ENCODE measurements at places on chromosomes 1 and 21. TPM values are rescaled to one million over a fixed set of nuclear protein-coding genes. Genes with fewer than 3 reads are reported as not detected.

Gene BLACAT1
- total RNA-seq = 1.0 TPM

Gene PBXIP1
- total RNA-seq = 81.9 TPM

Gene GBP2
- 39.5 TPM for total RNA-seq

Gene FCGR1A
- not detected for total RNA-seq

Gene AVPR1B
- 0.18 TPM for total RNA-seq

Gene CYYR1
- total RNA-seq = 23.8 TPM

Gene UCK2
- 25.3 TPM for total RNA-seq

Gene ASPM
- under 0.01 TPM for total RNA-seq

Gene APCS
- not detected for total RNA-seq

- H3K27me3 ChIP-seq = no peaks in the 10 kb centered on the region
- DNase-seq = no peak
- no peak overlapping the region for H3K4me3 ChIP-seq
- no peaks in the 10 kb centered on the region for H3K36me3 ChIP-seq
- no peak overlapping the region for H3K27ac ChIP-seq
Measured at GRCh38 chr1:230073371-230074035, 6.5 kb downstream of the GALNT2 start.

GRCh38 chr1:212777151-212777550 lies 14.4 kb downstream of the NSL1 start:
- no peak overlapping the region for H3K4me3 ChIP-seq
- H3K27me3 ChIP-seq = no peaks in the 10 kb centered on the region
- H3K27ac ChIP-seq = no peak overlapping the region
- H3K36me3 ChIP-seq = no peaks in the 10 kb centered on the region

GRCh38 chr1:15756143-15757015 lies 2.2 kb upstream of the FBLIM1 start:
- no peak overlapping the region for H3K4me3 ChIP-seq
- H3K27ac ChIP-seq = no peak overlapping the region
- H3K4me1 ChIP-seq = peaks cover 4% of the 10 kb centered on the region
- H3K27me3 ChIP-seq = no peaks in the 10 kb centered on the region

DNA sequence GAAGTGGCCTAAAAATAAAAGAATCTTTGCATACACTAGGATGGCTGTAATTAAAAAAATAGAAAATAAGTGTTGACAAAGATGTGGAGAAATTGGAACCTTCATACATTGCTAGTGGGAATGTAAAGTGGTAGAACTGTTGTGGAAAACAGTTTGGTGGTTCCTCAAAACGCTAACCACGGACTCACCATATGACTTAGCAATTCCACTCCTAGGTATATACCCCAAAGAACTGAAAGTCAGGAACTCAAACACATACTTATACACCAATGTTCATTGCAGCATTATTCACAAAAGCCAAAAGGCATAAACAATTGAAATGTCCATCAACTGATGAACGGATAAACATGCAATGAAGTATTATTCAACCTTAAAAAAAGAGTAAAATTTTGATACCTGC lies 10.8 kb upstream of the HMGCL start:
- H3K4me3 ChIP-seq = no peak overlapping the region
- no peak for DNase-seq
- no peaks in the 10 kb centered on the region for H3K27me3 ChIP-seq
- no peaks in the 10 kb centered on the region for H3K4me1 ChIP-seq
- no peaks in the 10 kb centered on the region for H3K36me3 ChIP-seq
- H3K27ac ChIP-seq = no peak overlapping the region

- no peak overlapping the region for H3K4me3 ChIP-seq
- H3K4me1 ChIP-seq = no peaks in the 10 kb centered on the region
- no peaks in the 10 kb centered on the region for H3K27me3 ChIP-seq
- DNase-seq = no peak
Measured at GRCh38 chr1:200588698-200589097, 31.9 kb downstream of the KIF14 start.

- peak overlapping the region; percentile 66 for H3K27ac ChIP-seq
- no peaks in the 10 kb centered on the region for H3K4me1 ChIP-seq
- H3K36me3 ChIP-seq = no peaks in the 10 kb centered on the region
- no peaks in the 10 kb centered on the region for H3K27me3 ChIP-seq
- DNase-seq = peak; percentile 67
Measured at GRCh38 chr1:223887747-223888418, 42.1 kb upstream of the TP53BP2 start.

DNA sequence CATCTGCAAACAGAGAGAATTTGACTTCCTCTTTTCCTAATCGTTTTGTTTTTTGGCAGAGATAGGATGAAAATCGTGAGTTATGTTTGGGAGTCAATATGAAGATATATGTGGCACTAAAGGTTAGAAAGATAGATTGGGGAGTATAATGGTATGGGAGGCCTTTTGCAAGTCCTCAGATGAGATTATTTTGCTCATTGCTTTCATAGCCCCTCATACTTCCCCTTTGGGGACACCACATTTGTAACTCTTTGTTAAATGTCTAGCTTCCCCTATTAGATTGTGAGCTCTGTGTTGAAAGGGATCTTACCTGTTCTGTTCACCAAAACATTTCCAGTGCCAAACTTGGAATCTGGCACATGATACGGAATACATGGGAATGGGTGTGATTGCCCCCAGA lies 30.2 kb downstream of the RAVER2 start:
- H3K27me3 ChIP-seq = no peaks in the 10 kb centered on the region
- H3K36me3 ChIP-seq = no peaks in the 10 kb centered on the region
- H3K27ac ChIP-seq = no peak overlapping the region
- H3K4me3 ChIP-seq = no peak overlapping the region
- DNase-seq = no peak
- H3K4me1 ChIP-seq = no peaks in the 10 kb centered on the region

DNA sequence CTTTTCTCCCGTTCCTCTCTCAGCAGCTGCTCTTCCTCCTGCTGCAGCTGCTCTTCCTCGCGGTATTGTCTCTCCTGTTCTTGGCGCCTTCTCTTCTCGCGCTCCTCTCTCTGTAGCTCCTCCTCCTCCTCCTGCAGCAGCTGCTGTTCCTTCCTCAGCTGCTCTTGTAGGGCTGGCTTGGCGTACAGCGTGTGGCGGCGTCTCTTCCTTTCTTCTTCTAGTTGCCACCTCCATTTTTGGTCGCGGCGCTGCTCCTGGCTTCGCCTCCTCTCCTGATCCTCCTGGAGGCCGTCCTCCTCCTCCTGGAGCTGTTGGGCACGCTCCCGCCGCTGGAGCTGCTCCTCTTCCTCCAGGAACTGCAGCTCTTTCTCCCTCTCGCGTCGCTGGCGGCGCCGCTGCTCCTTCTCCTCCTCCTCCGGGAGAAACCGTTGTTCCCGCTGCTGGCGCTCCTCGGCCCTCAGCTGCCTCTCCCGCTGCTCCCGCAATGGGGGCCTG lies 4.8 kb downstream of the TCHH start:
- peaks cover 29% of the 10 kb centered on the region for H3K4me1 ChIP-seq
- no peak for DNase-seq
- peaks cover 57% of the 10 kb centered on the region for H3K27me3 ChIP-seq

DNA sequence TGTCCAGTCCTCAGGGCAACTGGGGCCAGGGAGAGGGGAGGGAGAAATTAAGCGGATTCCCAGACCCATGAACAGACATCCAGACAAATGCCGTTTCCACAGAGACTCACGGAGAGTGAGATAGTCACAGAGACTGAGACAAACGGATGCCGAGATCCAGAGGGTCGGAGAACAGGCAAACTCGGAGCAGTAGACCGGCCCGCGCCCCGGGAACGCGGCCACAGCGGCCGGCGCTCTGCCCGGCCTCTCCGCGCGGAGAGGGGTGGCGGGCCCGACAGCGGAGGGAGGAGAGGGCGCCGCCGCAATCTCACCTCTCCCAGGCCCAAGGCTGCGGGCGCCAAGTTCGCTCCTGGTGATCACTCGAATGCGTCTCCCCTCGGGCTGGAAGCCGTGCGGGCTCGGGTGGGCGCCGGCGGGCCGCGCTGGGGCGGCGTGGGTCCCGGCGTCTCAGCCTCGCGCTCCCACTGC lies 831 bp upstream of the FOXD2 start:
- peak overlapping the region; percentile 74 for H3K27ac ChIP-seq
- H3K4me3 ChIP-seq = peak overlapping the region; percentile 47
- H3K27me3 ChIP-seq = peaks cover 49% of the 10 kb centered on the region
- DNase-seq = no peak
- peaks cover 34% of the 10 kb centered on the region for H3K4me1 ChIP-seq
- no peaks in the 10 kb centered on the region for H3K36me3 ChIP-seq

DNA sequence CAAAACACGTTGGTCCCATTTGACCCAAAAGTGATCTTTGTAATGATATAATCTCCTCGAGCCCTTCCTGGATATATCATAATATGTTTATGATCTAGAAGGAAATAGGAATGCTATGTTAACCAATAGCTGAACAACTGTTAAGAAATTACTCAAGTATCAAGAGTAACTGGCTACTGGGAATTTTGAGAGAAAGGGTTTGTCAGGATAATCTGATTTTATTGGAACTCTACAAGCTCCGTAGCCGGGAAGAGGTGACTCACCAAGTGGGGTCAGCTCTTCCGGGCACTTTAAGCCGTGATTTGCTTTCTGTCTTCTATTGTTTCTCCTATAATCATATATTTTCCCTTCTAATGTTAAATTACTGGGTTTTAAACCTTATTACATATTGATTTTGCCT lies 250.5 kb upstream of the POGK start:
- H3K36me3 ChIP-seq = no peaks in the 10 kb centered on the region
- H3K27me3 ChIP-seq = no peaks in the 10 kb centered on the region
- no peak overlapping the region for H3K4me3 ChIP-seq
- no peak overlapping the region for H3K27ac ChIP-seq

DNA sequence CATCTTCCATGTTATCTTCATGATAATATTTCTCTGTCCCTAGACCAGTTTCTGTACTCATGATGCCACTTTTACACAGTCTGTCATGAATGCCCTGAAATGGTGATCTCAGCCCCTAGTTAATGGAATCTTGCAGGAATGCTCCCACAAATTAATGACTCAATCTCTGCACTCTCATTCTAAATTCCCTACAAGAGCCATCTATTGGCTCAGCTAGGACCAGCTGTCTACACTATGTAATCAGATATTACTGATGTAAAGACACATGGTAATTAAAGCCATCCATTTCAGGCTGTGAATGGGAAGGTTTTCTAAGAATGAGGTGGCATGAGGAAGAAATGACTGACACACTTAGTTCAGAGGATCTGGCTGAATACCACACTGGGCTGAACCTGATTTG lies 199.1 kb upstream of the KCND3 start:
- no peaks in the 10 kb centered on the region for H3K27me3 ChIP-seq
- H3K27ac ChIP-seq = no peak overlapping the region
- DNase-seq = no peak
- no peaks in the 10 kb centered on the region for H3K4me1 ChIP-seq

DNA sequence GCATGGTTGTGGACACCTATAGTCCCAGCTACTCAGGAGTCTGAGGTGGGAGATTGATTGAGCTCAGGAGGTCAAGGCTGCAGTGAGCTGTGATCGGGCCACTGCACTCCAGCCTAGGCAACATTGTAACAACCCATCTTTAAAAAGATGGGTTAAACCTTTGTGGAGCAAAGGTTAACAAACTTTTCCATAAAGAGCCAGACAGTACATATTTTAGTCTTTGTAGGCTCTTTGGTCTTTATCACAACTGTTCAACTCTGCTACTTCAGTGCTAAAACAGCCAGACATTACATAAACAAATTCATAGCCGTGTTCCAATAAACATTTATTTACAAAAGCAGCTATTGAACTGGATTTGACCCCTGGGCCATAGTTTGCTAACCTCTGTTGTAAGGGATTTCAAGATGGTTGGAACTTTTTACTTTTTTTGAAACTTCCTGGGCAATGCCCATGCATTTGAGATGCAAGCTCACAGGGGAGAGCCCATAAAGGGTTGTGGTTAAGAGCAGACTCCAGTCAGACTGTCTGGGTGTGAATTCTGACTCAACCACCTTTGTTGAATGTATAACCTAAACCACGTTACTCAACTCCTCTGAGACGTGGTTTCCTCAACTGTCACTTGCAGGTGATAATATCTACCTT lies 10.8 kb downstream of the INAVA start:
- H3K36me3 ChIP-seq = no peaks in the 10 kb centered on the region
- no peaks in the 10 kb centered on the region for H3K27me3 ChIP-seq
- no peaks in the 10 kb centered on the region for H3K4me1 ChIP-seq
- H3K27ac ChIP-seq = no peak overlapping the region

GRCh38 chr1:3573500-3573899 lies 37.8 kb downstream of the MEGF6 start:
- DNase-seq = no peak
- no peak overlapping the region for H3K27ac ChIP-seq
- no peaks in the 10 kb centered on the region for H3K4me1 ChIP-seq
- H3K36me3 ChIP-seq = no peaks in the 10 kb centered on the region
- no peaks in the 10 kb centered on the region for H3K27me3 ChIP-seq

- H3K36me3 ChIP-seq = no peaks in the 10 kb centered on the region
- peak; percentile 23 for DNase-seq
- H3K4me1 ChIP-seq = no peaks in the 10 kb centered on the region
- no peaks in the 10 kb centered on the region for H3K27me3 ChIP-seq
Measured at GRCh38 chr1:167486090-167486824, 32.1 kb downstream of the CD247 start.

DNA sequence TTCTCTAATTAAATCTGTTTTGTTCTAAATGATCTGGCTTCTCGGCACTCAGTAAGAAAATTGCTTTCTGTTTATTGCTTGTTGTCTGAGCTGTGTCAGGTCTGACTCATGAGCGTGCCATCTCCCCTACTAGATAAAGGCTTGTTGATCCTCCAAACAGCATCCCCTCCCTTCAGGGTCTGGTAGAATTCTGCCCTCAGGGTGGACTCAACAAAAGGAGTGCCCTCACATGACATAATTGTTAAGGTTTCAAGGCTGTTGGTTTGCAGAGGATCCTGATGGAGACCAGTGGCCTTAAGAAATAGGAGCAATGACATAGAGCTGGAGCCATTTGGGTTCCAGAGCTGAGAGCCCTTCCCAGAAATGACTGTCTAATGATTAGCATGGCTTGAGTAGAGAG lies 36.0 kb upstream of the ATP2B4 start:
- no peaks in the 10 kb centered on the region for H3K4me1 ChIP-seq
- no peaks in the 10 kb centered on the region for H3K27me3 ChIP-seq
- H3K36me3 ChIP-seq = no peaks in the 10 kb centered on the region
- DNase-seq = no peak

DNA sequence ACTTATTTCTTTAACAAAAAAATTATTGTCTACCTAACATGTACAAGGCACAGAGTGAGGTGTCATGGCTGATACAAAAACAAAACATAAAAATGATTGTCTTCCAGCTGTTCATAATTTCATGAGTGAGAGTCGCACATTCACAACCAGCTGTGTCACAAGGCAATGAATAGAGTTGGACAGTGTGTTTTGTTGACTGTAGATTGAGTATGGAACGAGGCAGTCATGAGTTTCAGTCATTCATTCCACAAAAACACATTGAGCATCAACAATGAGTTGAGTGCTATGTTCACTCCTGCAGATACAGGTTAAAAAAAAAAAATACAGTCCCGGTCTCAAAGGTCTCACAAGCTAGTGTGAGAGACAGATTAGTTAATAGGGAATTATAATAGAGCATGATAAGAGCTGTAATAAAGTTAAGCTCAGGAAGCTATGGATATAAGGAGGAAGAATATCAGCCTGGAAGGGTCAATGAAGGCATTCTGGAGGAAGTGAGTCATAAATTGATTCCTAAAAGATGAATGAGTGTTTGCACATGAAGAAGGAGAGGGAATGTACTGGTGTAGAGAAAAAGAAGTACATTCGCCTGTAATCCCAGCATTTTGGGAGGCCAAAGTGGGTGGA lies 47.8 kb upstream of the ARHGAP29 start:
- no peaks in the 10 kb centered on the region for H3K4me1 ChIP-seq
- no peaks in the 10 kb centered on the region for H3K27me3 ChIP-seq
- no peak overlapping the region for H3K27ac ChIP-seq
- H3K4me3 ChIP-seq = no peak overlapping the region
- no peak for DNase-seq
- no peaks in the 10 kb centered on the region for H3K36me3 ChIP-seq
